ENCODE measurements at places on chromosomes 7 and 10.

DNA sequence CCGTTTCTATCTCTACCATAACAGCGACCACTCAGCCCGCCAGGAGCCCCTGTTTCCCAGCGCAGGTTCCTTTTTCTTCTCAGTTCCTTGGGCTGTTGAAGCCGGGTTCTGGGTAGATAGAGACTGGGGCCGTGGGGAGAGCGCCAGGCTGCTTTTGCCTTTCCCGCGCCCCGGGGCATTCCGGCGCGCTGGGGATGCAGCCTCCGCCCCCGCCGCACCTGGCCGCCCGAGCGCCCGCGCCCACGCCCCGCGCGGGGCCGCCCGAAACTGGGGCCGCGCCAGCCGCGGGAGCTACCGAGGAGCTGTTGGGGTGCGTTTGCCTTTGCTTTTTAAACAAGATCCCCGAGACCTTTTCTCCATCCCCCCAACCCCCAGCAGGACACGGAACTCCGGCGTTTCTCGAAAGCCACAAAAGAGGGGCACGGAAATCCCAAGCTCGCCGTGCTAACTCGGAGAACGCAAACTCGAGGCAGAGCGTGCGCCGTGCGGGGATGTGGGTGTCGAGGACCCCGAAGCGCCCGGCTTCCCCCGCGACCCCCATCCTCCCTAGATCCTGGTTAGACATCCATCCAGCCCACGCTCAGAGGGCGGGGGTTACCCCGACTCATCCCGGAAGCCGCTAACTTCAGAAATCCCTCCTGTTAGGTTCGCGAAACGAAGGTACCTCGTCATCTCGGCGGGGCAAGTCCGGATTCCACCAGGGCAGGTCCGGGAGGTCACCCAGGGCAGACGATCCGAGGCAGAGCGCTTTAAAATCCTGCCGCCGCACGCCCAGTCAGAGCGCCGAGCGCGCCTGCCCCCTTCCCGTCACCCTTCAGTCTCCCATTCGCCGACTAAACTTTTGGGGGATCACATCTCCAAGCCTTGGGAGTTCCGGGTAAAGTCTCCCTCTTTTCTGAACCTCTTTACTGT, 1.0 kb downstream of the GRM8 start:
- no peak for DNase-seq

DNA sequence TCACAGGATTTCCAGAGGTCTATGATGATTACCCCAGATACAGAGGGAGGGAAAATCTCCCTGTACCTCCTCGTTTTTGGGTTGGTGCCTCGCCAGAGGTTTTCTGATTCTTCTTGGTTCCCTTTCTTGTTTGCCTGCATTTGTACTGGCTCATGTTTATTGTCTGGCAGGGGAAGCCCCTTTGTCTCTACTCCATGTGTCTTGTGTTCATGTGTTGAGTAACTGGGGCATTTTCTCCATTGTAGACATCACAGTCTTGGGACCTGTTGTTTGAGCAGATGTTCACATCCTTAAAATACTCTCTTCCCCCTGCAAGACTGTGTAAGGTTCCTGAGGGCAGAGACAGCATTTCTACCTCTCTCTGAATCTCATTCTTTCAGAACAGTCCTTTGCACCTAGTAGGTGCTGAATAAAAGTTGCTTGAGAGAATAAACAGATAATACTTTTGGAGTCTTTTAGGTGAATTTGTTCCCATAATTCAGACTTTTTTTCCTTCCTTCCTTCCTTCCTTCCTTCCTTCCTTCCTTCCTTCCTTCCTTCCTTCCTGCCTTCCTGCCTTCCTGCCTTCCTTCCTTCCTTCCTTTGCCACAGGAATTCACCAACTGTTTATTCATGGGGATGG, 25.1 kb downstream of the CDK14 start:
- no peak for DNase-seq

GRCh38 chr7:927031-927671, 27.3 kb downstream of the ADAP1 start:
- DNase-seq: no peak

DNA sequence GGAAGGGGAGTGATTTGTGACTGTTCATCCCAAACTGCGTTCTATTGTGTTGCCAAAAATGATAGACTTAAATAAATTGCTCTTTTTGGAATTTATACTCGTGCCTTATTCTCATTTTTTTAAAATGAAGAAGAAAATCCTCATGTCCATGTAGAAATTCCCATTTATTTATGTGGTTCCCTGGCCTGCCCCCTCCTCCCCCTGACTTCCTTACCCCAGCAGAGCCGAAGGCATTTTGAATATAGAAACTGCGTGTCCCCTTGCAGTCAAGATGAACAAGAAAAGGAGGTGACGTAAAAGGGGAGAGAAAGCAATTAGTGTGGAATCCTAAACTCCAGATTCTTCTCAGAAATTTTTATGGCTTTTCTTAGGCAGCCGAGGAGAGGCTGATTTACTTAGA, 126.1 kb downstream of the FAM204A start:
- DNase-seq: no peak

DNA sequence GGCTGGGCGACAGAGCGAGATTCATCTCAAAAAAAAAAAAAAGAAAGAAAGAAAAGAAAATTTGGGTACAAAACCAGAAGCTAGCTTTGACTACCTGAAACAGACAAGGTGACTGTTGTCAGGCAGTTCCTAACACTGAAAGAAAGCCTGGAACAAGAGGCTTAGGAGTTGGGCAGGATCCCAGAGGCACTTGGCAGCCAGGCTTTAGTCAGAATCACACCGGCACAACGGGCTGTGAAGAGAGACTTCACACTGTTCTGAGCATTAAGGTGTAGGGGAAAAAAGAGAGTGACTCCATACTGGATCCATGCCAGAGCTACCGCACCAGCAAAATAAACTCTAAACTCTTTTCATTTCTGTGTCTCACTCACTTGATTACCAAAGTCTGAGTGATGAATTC, 130.8 kb downstream of the ZNF467 start:
- no peak for DNase-seq

- no peak for DNase-seq
Measured at GRCh38 chr10:80454513-80455460, 677 bp downstream of the TSPAN14 start.

GRCh38 chr10:127372361-127372760, 176.0 kb upstream of the INSYN2A start:
- DNase-seq: no peak

- DNase-seq: no peak
Measured at GRCh38 chr10:84298057-84298456, 30.3 kb upstream of the CCSER2 start.

- no peak for DNase-seq
Measured at GRCh38 chr10:8279598-8279997, 225.1 kb downstream of the GATA3 start.

DNA sequence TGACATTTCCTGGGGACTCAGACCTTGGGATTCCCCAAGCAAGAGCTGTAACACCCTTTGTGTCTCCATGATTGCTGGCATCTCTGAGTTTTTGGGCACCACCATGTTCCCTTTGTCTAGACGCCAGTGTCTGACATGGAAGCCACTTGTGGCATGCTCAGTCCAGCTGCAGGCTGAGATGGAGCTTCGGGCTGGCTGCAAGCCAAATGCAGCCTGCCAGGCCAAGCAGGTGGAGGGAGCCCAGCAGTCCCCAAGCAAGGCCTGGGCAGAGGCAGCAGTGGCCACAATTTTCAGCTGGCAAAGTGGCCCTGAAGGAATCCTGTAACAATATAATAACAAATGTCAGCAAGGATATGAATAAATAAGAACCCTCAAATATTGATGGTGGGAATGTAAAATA, 86.2 kb upstream of the ABCB5 start:
- DNase-seq: no peak

GRCh38 chr7:67847092-67847787, 850.6 kb downstream of the TYW1 start:
- no peak for DNase-seq

DNA sequence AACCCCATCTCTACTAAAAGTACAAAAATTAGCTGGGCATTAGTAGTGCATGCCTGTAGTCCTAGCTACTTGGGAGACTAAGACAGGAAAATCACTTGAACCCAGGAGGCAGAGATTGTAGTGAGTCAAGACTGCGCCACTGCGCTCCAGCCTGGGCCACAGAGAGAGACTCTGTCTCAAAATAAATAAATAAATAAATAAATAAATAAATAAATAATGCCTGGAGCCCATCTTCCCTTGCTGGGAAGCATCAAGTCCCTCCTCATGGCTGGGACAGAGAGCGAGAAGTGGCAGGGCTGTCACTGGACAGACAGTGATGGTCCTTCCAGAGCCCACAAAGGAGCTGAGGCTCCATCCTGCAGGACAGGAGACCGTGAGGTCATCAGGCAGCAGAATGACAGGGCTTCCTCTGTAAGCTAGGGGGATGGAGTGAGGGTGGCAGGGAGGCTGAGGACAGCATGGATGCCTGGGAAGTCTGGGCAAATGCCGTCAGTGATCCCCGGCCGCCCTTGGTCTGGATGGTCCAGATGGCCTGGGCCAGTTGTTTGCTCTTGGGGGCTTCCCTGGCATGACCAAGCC, 36.4 kb upstream of the ELN start:
- DNase-seq: no peak

DNA sequence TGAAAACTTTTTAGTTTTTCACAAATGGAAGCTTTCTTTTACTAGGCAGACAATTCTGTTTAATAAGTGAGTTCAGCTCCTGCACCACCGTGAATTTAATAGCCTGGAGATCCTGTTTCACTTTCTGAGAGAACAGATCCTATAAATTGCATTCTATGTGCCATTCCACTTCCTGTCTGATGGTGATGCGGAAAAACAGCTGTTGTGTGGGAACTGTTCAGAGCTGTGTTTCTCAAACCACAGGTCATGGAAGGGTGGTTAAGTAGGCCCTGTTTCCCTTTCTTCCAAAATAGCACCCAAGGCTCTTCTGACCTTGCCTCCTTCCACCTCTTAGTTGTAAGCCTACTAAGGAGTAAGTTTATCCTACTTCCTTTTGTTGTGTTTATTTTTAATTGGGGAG, 97.2 kb upstream of the DKK1 start:
- DNase-seq: no peak

Measured in D721Med (cell line).